Stimulated activated CD8-positive, alpha-beta memory T cell treated with anti-CD3 and anti-CD28 coated beads, Interleukin-12 subunit alpha, Interleukin-12 subunit beta, amount 100 ng/mL, for 4 hours (primary cell): ENCODE measurements at places on chromosomes 11 and 22.

GRCh38 chr11:72576661-72577060 lies 97.6 kb downstream of the PDE2A start:
- DNase-seq: no peak

DNA sequence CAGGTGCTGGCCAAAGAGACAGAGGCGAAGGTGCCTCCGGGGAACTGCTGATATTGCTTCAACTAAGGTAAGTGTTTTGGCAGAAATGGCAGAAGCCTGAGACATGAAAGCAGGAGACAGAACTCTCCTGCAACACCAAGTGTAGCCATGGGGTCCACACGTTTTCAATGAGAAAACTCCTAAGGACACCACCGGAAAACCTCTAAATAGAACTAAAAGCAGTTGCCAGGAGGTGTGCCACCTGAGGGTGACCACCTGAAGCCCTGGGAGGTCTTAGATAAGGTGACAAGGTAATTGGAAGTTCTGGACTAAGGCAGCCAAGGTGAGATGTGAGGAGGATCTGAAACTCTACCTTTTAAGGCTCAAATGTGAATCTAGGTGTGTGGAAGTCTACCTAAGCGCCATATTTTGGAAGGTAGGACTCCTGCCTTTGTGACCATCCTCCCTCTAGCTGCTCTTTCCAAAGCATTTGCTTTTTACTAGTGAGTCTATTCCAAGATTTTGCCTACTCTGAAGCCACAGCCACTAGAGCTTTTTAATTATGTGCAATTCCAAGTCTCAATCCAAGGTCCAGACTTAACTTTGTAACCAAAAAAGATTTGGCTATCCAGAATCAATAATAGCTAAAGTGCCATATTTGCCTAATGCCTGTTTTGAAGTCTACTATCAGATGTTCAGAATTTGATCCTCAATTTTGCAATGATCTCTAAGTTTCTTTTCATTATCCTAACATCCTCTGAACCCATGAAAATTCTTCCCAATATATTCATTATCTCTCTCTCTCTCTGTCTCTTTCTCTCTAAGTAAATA lies 4.5 kb upstream of the ZC3H12C start:
- no peak for DNase-seq

- no peak for DNase-seq
Measured at GRCh38 chr22:20131859-20132685, 468 bp downstream of the ZDHHC8 start.

DNA sequence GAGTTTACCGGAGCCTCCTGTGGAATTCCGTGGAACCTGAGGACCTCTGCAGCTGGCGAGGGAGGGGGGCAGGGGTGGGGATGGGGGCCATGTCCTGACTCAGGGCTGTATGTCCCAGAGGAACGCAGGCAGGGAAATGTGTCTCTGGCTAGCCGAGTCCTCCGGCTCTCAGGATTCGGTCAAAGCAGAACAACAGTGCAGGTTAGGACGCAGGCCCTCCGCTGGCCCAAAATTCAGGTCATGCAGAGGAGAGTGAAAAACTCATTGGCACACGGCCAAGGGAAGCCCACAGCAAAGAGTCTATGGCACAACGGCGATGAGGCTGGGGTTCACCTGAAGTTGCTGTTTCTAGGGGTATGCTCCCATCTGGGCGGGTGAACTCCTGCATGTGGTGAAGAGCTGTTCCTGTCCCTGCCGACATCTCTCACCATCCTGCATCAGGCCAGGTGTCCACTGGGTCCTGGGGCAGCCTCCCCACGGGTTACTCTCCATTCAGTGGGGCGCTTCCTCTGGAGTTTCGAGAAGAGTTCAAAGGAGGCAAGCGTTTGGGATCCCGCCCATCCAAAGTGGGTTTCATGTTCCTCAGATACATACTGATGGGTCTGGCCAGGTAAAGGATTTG lies 1055.3 kb downstream of the BRD1 start:
- no peak for DNase-seq

DNA sequence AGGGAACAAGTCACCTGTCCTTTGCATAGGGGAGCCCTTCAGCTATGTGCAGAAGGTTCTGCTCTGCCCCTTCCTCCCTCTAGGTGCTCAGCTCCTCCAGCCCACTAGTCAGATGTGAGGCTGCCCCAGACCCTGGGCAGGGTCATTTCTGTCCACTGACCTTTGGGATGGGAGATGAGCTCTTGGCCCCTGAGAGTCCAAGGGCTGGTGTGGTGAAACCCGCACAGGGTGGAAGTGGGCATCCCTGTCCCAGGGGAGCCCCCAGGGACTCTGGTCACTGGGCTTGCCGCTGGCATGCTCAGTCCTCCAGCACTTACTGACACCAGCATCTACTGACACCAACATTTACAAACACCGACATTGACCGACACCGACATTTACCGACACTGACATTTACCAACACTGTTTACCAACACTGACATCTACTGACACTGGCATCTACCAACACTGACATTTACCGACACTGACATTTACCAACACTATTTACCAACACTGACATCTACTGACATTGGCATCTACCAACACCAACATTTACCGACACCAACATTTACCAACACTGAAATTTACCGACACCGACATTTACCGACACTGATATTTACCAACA lies 71.9 kb upstream of the PPP6R3 start:
- no peak for DNase-seq

DNA sequence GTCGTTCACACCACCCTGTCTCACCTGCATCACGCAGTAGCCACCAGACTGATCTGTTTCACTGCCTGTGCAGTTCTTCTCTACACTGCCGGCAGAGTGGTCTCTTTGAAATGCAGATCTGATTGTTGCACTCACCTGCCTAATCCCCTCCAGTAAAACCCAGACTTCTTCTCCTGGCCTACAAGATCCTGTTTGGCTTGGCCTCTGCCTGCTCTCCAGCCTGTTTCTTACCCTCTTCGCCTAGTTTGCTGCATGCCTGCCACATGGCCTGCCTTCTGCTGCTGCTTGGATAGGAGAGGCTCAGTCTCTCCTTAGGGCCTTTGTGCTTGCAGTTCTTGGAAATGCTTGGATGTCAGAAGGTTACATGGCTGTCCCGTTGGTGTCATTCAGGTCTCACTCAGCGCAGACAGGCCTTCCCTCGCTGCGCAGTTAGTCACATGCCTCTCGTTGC lies 42.0 kb downstream of the PACS1 start:
- no peak for DNase-seq

DNA sequence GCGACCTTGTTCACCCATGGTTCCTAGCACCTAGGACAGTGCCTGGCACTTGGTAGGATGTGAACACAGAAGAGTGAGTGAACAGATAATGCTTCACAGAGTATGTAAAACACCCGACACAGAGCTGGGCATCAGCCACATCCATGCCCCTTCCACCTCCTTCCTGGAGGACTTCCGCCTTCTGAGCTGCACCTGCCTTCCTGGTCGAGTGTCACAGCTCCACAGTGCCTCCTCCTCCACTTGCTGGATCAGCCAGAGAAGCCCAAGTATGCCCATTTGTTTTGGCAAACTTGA lies 20.1 kb downstream of the PRDM11 start:
- DNase-seq: no peak

DNA sequence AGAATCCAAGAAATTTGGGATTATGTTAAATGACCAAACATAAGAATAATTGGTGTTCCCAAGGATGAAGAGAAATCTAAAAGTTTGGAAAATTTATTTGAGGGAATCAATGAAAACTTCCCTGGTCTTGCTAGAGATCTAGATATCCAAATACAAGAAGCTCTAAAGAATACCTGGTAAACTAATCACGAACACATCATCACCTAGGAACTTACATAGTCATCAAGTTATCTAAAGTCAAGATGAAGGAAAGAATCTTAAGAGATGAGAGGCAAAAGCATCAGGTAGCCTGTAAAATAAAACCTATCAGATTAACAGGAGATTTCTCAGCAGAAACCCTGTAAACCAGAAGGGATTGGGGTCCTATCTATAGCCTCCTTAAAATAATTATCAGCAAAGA lies 46.9 kb downstream of the GAS2 start:
- DNase-seq: no peak
